ENCODE measurements at places on chromosomes 1 and 21. TPM values are rescaled to one million over a fixed set of nuclear protein-coding genes. Genes with fewer than 3 reads are reported as not detected.
A peak's percentile ranks its signal among the peaks of the same experiment; 100 is the strongest.

Gene CYP4A11
- not detected for polyA plus RNA-seq

Gene SHE
- polyA plus RNA-seq = 9.6 TPM

Gene GUCA2A
- not detected for polyA plus RNA-seq

Gene SERTAD4
- not detected for polyA plus RNA-seq

Gene ELF3
- 0.16 TPM for polyA plus RNA-seq

DNA sequence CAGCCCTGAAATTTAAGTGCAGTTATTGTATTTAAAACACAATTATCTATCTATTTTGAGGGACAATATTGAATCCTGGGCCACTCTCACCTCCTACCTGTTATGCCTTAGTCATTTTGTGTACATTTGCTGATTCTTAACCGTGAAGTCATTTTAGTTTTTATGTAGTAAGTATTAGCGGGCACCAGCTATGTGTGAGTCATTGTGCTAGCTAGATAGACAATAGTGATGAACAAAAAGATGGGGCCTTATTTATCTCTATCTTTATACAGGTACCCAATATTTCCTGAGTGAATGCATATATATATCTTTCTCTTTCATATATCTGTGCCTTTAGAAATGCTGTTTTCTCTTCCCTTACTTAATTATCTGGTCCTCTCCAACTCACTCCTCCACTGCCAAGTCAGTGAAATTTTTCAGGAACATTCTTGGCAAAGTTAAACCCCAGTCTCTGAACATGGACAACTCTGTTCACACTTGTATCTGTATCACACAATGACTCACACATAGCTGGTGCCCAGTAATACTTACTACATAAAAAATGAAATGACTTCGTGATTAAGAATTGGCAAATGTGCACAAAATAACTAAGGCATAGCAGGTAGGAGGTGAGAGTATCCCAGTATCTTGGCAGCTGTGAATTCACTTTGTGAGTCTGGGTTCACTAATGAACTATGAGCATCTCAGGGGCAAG, 166.0 kb upstream of the C8B start:
- DNase-seq = no peak

DNA sequence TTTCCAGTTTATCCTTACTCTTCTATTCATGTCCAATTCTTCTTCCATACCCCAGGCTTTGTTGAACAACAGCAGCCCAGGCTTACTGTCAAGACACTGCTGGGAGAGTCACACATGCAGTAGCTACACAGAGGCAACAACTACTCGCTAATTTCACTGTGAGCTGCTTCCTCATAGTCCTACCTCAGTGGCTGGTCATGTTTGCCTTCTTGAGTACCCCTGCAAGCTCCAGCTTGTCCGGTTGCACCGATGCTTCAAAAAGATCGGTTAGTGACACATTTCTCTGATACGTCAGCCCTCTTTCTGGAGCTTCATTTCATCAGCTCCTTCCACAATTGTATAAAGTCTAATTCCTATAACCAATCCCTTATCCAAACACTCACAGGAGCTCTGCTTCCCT, 246.7 kb upstream of the NFIA start:
- no peak for DNase-seq

- no peak for DNase-seq
Measured at GRCh38 chr1:229162825-229163515, 107.9 kb upstream of the RAB4A start.

DNA sequence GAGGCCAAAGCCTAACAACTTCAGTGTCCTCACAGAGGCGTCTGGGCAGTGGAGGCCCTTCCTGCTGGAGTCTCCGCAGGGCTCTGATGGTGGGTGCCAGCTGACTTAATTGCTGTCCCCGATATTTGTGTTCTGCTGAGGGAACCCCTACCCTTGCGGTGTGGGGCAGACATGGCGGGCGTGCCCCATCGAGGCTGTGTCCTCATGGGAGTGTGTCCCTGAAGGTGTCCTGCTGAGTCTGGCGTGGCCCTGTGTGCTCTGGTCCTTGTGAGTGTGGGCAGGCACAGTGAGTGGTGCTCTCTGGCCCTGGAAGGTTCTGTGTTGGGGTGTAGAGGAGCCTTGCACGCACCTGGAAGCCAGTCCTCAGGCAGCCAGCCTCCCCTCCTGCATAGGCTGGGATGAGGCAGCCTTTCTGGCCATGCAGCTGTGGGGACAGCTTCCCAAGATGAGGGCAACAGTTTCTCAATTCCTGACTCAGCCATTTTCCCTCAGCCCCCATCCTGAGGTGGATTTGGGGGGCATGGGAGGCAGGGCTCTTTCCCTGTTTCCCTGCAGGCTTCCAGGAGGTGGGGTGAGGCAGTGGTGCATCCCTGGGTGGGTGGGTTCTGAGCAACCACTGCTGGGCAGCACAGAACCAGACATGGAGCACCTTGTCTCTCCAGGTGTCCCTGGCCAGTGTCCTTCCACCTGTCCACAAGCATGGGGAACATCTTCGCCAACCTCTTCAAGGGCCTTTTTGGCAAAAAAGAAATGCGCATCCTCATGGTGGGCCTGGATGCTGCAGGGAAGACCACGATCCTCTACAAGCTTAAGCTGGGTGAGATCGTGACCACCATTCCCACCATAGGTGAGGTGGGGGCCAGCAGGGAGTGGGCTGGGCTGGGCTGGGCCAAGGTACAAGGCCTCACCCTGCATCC, 6.5 kb downstream of the C1orf35 start:
- no peak for DNase-seq

- no peak for DNase-seq
Measured at GRCh38 chr1:173444757-173445156, 32.4 kb upstream of the PRDX6 start.

DNA sequence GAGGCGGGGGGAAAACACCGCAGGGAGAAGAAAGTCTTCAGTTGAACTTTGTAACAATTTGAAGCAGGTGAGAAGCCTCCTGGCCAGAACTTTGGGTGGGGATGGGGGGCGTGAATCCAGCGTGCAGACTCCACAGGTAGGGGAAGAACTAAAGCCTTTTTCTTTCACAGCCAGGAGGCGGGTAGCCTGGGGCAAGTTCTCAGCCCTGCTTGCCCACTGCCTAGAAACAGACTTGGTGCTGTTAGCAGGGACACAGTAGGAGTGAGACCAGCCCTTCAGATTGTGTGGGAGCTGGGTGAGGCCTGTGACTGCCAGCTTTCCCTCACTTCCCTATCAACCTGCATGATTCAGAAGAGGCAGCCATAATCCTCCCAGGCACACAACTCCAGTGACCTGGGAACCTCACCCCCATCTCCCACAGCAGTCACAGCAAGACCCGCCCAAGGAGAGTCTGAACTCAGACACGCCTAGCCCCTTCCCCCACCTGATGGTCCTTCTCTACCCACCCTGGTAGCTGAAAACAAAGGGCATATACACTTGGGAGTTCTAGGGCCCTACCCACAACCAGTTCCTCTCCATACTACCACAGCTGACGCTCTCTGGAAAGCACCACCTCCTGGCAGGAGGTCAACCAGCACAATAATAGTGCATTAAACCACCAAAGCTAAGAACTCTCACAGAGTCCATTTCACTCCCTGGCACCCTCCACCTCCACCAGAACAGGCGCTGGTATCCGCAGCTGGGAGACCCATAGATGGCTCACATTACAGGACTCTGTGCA, 83.5 kb upstream of the CDC42BPA start:
- no peak for DNase-seq

GRCh38 chr1:219179293-219179692, 5.6 kb downstream of the LYPLAL1 start:
- no peak for DNase-seq

DNA sequence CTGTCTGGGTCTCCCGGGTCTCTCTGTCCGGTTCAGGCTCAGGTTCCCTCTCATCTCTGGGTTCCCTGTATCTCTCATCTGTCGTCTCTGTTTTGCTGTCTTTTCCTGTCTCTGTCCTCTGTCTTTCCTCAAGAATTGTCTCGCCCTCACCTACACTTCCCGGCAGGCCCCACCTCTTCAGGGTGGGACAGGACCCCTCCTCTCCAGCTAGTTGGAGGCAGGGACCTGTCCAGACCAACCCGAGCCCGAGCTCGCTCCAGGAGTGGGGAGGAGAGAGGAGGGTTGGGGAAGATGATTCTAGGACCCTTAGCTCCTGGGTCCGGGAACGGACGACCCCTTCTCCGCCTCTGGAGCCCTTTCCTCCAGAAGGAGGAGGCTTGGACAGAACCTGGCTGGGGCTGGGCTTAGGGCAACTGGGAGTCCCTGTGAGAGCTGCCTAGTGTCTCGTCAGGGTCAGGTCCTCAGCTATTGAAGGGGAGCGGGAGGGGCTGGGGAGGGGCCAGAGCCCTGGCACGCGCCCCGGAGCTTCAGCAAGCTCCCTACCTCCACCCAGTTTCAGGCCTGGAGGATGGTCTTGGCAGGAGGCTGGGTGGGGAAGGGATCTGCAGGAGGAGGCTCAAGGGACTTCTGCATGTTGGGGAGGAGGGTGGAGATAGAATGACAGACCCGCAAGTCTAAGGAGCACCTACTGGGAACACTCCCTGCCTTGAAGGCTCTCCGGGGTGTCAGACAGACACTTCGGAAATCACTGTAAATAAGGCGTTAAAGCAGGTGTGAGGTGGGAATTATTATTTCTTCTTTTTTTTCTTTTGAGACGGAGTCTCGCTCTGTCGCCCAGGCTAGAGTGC, 26.3 kb upstream of the EPB41 start:
- DNase-seq = peak; percentile 26

Measured in muscle of arm (tissue), 14 donors.